Stimulated activated effector memory CD8-positive, alpha-beta T cell treated with anti-CD3 and anti-CD28 coated beads, Interleukin-12 subunit alpha, Interleukin-12 subunit beta, amount 100 ng/mL, for 72 hours (primary cell): ENCODE measurements at places on chromosomes 16 and 17.

- no peak for DNase-seq
Observed at GRCh38 chr17:65627108-65627507, 65.7 kb upstream of the AXIN2 start.

- peak; percentile 92 for DNase-seq
Observed at GRCh38 chr17:29140051-29140621, 40.1 kb downstream of the MYO18A start.

DNA sequence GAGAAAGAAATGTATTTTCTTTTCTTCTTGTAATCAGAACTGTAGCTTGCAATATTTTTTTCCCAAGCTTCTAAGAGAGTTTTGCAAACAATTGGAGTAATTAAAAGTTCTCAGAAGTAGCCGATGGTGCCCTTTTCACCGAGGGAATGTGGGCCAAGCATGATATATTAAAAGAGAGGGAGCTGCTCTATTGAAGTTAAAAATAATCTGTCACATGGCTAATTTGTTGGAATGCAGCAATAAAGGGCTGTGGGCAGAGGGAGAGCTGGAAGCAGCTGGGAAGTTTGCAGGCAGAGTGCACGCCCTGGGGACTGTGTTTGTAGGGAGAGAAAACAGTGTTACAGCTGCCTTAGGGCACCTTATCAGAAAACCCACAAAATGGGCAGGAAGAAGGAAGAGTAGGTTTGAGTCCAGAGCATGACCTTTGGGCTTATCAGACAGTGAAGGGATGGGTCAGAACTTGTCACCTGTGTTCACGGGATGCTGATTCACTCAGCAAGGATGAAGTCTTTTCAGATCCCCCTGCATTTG, 18.5 kb upstream of the TERF2 start:
- no peak for DNase-seq

DNA sequence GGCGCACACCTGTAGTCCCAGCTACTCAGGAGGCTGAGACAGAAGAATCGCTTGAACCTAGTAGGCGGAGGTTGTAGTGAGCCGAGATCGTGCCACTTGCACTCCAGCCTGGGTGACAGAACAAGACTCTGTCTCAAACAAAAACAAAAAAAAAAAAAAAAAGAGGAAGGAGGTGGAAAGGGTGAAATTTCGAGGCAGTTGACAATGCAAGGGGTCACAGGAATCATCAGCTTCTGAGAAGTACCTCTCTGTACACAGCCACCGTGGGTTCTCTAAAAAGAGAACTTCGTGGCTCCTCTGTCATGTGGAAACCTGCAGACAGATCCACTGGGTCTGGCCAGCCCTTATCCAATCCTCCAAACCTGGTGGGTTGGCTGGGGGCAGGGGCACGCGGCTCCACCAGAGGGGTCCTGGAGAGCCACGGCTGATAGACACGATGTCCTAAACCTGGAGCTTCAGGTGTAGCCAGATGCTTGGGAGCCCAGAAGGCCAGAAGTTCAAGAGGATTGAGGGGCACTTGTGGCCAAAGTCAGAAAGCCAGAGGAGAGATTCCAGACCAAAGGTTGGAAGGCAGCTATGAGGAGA, 540 bp upstream of the CD300LF start:
- no peak for DNase-seq
